ENCODE measurements at places on chromosomes 11 and 22. TPM values are rescaled to one million over a fixed set of nuclear protein-coding genes. Genes with fewer than 3 reads are reported as not detected.

GRCh38 chr22:29370537-29370936 lies 17.8 kb downstream of the AP1B1 start:
- DNase-seq, result no peak

DNA sequence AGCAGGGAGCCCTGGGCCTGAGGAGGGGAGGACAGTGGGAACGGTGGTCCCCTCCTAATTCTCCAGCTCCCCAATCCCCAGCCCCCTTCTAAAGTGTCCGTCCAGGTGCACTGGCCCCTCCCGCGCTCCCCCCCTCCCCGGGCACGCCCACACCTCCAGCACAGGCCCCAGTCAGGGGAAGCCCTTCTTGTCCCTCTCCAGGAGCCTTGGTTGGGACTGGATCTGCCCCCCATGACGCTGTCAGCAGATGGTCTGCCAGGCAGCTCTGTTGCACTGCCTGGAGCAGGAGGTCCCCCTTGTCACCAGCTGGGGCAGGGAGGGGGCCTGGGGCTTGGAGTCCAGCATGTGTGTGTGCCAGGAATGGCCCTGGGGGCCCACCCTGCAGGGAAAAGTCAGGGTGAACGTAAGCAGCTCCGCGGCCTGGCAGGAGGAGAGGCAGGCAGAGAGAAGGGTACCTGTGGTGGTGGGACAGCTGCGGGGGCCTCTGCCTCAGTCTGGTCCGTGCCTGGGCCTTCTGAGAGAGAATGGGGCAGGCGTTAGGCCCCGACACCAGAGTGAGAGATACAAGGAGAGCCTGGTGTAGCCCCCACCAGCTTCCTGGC lies 1.6 kb downstream of the IRF7 start:
- no peak for DNase-seq

- DNase-seq, result peak; percentile 15
Measured at GRCh38 chr11:57249384-57250319, 12.6 kb upstream of the APLNR start.

- no peak for DNase-seq
Measured at GRCh38 chr22:24591286-24591830, 1.5 kb downstream of the LRRC75B start.

The TBX10 gene
- not detected for total RNA-seq

DNA sequence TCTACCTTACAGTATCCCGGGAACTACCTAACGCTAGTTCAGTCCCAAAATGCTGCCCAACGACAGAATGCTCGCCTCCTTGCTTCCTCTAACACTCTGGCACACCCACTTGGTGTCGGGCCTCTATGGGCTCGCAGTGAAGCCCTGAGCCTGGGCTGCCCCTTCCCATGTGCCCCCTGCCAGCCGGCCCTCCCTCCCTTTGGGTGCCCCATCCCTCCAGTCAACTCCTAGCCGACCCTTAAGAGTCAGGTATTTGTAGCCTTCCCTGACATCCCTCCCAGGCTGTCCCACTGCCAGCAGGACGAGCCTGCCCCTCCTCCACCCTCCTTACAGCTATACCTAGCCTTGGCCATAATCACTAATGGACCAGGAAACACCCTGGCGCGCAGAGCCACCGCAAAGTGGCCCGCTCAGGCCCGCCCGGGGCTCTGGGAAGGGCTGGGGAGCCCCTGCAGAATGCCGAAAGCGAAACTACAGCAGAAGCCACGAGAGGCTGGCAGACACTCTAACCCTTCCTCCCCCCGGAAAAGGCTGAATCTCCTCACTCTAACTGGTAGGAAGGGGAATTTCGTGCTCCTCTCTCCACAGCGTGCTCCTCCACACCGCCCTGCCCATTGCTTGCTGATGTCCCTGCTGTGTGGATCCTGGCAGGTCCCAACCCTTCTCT lies 8.2 kb downstream of the CBX7 start:
- DNase-seq, result no peak

The SPON1 gene
- not detected for total RNA-seq

All from pulmonary artery endothelial cell (primary cell).